ENCODE measurements at places on chromosomes 1 and 21.

DNA sequence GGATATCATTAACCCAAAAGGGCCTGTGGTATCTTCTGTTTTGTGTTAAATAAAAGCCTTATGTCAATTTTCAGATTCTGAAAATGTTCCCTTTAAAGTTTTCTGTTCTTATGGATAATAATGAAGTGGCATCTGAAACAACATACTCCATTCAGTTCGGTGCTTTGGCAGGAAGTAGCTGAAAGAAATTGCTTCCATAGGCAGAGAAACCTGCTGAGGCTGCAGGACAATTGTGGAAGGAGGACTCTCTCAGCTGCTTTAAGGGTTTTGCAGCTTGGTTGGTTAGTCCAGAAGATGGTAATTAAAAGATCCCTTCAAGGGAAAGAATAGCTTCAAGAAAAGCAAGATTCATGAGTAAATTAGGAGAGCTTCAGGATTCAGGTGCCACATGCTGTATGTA is 30.5 kb upstream of the NRIP1 start:
- no peak for DNase-seq

DNA sequence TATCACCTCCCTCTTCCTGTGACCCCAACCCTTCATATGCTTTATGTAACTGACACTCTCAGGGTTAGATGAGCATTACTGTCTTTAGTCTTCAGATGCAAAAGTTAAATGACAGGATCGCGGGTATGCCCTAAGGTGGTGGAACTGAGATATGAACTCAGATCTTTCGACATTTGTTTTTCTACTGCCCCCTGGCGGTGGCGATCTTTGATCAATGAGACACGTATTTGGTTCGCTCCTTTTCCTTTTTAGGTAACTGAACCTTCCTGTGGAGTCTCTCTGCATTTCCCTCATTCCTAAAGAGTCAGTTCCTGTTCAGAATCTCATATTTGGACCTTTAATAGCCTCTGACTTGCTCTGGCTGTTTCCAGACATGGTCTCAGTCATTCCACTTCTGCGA is 47.8 kb upstream of the ZP4 start:
- DNase-seq, result no peak

DNA sequence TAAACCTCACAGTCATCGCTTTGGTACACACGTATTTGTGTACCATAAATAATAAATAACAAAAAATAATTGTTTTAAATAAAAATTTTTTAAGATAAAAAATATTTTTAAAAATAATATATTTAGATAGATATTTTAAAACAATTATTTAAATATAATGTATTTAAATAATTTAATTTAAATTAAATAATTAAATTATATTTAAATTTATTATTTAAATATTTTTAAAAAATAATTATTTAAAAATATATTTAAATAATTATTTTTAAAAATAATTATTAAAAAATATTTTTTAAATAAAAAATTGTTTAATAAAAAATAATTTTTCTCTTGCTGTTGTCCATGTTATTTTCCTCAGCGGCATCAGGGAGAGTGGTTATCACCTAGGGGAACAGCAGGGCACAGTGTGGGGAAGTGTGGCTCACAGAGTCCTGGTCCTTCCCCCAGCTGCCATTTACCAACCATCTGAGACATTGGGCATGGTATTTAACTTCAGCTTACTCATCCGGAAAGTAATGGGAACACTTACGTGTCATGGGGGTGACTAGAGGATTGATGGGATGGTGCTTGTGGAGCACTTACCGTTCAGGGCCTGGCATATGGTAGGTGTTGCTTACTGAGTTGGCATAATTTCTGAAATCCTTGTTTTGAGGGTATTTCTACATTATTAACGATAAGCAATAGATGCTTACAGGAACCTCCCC is 92.9 kb upstream of the TSPAN2 start:
- DNase-seq, result no peak

DNA sequence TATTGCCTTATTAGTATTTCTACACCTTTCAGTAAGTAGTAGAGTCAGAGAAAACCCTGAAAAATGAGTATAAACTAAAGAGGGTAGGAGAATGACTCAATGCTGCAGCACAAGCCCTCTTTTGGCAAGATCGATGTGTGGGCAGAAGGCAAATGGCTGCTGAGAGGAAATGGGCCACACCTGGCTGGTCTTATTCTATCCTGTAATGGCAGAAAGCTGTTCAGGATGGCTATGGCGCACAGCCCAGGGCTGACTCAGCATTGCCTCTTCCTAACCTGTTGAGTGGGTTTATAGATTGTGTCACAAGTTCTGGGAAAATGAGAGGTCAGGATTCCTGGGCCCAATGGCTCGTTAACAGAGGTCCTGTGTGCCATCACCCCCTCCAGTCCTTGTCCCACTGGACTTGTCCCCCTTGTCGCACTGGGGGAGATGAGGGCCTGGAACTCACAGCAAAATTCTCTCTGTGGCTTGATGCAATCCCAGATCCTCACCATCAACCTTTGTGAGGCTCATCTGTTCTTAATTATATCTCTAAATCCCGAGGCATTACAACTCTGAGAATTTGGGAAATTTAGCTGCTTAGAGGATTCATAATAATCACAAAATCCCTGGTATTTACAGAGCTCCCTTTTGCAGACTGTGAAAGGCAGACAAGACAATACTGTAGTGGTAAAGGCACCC is 13.2 kb downstream of the HMGB4 start:
- peak; percentile 29 for DNase-seq

DNA sequence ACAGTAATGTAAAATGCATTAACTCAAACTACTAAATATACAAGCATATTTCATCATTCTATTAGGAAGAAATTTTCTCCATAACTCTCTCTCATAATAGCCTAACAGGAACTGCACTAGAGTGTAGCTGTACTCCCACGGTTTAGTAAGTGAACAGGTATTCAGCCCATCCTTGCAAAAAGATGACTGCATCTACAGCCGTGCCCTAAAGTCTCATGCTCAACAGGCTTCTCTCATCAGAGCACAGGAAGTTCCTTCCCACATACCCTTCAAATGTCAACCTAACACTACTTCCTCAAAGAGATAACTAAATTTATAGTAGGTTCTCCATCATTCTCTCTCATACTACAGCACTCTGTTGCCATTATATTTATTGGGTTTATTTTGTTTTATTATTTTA is 251.6 kb downstream of the AKT3 start:
- DNase-seq, result no peak

GRCh38 chr1:172818841-172819527 is 160.1 kb downstream of the FASLG start:
- no peak for DNase-seq

GRCh38 chr21:32257962-32258785 is 20.7 kb downstream of the MIS18A start:
- DNase-seq, result peak; percentile 82

GRCh38 chr1:50346621-50347020 is 76.6 kb downstream of the DMRTA2 start:
- DNase-seq, result no peak

DNA sequence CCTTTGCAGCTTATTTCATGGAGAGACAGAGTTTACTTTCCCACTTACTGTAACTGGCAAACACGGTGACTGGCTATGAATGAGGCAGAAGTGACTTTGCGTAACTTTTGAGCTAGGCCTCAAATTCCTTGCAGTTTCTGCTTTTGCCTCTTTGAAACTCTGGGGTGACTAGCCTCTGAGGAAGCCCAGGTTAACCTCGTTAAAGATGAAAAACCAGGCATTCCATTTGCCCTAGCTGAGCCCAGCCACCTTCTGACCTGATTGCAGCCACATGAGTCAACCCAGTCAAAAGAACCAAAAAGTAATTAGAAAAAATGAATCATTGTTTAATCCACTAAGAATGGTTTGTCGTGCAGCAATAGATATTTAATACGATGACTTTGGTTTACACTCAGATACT is 20.4 kb downstream of the PRMT6 start:
- DNase-seq, result no peak

DNA sequence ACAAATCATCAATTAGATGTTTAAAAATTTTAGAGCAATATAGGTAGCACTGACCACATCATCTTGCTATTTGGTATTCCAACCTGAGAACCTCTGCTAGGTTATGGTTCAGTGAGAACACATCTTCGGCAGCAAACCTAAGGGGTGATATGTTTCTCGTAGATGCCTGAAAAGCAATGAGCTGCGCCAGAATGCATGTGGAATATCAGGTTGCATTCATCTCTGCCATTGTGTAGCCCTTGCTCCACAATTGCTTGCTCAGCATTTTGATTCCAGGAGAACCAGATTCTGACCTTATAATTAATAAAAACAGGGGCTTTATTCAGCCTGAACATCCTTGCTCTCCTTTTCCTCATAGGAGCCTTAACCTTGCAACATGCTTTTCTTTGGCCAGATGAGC is 408.1 kb downstream of the USH2A start:
- DNase-seq, result no peak

DNA sequence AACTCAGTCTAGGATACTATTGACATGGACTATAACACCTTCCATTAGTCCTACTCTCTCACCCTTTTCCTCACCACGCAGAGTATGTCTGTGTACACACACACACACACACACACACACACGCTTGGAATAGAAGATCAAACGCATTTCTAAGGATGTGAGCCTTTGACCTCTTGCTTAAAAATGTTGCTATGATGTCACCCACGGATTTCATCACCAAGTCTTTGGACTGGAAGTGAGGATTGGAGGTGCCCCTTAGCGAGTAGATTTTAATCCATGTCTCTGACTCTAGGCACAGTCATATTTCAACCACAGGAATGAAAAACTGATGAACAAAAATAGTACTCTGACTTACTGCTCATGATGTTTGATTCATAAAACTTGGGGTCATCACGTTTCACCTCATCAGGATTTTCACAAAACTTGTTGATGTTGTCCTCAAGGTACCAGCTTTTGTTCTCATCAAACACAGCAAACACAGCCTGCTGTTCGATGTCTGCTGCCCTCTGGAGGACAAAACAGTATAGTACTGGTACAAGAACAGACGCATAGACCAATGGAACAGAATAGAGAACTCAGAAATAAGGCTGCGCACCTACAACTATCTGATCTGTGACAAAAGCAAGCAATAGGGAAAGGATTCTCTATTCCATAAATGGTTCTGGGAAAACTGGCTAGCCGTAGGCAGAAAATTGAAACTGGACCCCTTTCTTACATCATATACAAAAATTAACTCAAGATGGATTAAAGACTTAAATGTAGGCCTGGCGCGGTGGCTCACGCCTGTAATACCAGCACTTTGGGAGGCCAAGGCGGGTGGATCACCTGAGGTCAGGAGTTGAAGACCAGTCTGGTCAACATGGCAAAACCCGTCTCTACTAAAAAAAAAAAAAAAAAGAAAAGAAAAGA is 39.9 kb downstream of the F5 start:
- DNase-seq, result no peak

- no peak for DNase-seq
These were observed 54.2 kb upstream of the USP1 start for GRCh38 chr1:62382658-62382955.

- no peak for DNase-seq
These were observed 88.4 kb downstream of the GTF2B start for GRCh38 chr1:88802950-88803349.

- no peak for DNase-seq
These were observed 1260.7 kb downstream of the PLA2G4A start for GRCh38 chr1:188089461-188089860.

DNA sequence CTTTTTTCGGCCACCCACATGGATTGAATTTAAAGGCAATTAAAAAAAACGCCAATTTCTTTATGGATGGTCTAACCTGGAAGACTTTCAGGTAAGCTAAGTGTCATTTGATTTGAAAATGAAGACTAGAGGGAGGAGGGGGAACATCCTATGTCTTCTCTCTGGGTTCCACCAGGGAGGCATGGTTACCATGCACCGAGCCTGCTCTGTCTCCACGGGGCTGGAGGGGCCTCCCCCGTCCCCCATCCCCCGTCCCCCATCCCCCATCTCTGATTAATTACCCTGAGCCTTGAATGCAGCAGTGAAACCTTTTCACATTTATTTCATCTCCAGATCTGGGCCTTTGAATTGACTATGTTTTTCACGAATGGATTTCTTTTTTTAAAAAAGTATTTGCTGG is 135.1 kb downstream of the TLR5 start:
- DNase-seq, result no peak

DNA sequence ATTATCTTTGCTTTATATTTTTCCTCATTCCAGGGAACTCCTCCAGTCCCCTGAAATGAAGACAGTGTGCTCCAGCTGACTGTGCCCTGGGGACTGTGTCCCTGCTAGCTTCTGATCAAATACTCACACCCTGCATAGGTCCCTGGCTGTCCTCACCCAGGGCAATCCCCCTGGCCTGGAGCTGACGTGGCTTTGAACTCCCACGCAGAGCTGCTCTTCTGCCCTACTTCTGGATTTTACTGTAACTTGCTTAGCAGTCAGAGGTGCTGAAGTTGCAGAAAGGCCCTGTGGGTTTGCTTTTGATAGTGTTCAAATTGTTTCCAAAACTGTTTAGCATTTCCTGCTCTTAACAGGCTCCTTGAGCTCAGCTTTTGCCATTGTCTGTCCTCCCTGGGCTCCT is 186.5 kb downstream of the FASLG start:
- DNase-seq, result no peak

DNA sequence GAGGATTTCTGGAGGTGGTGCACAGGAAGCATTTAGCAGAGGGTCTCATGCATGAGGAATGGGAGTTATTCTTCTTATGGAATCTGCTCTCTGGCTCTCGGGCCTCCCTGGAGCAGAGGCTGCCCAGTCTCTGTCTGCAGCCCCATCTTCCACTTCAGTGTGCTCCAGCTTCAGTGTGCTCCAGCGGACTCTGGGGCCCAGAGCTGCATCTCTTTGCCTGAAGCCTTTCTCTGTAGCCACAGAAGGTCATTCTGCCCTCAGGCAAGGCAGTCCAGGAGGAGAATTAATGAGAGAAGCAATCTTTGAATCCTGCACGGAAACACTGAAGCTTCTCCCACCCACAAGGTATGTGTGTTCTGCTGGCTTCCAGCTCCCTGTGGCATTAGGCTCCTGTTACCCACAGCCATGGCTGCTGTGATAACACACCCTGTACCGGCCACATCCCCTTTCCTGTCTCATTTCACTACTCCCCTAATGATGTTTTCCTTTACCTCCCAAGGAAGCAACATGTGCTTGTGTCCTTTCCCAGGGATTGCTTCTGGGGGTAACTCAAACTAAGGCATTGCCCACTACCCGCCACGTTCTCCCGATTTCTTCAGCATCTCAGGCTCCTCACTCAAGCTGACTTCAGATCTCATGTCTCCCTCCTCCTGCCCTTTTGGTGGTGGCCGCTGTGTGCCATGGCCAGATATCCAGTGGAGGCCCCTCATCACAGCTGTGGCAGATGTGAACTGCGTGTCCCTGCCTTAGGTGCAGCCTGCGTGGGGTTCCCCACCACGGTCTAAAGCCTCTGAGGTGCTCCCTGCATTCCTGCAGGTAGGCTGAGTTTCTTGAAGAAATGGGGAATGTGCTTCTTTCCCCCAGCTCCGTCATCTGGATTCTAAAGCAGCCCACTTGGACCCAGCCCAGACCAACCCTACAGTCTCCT is 181.2 kb upstream of the GALNT2 start:
- no peak for DNase-seq
